ENCODE measurements at places on chromosomes 4 and X.
A peak's percentile ranks its signal among the peaks of the same experiment; 100 is the strongest.

DNA sequence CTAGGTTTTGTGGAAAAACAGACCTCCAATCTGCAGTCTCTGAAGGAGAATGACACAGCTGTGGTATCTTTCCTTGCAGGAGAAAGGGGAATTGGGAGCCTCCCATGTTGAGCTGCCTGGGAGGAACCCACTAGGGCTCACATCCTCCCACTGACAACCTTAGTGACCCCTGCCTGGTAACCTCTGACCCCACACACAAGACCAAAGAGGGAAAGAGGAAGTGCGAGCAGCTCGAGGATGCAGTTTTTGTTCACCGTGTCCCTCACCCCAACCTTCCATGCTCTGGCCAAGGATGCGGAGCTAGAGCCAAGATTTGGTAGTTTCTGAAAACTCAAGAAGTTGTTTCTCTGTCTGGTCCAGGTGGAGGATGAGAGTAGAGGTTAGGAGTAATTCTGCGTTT, 5.4 kb upstream of the ZXDA start:
- no peak for DNase-seq

- DNase-seq: peak; percentile 37
Observed at GRCh38 chr4:38723726-38724474, 58.9 kb downstream of the TLR10 start.

DNA sequence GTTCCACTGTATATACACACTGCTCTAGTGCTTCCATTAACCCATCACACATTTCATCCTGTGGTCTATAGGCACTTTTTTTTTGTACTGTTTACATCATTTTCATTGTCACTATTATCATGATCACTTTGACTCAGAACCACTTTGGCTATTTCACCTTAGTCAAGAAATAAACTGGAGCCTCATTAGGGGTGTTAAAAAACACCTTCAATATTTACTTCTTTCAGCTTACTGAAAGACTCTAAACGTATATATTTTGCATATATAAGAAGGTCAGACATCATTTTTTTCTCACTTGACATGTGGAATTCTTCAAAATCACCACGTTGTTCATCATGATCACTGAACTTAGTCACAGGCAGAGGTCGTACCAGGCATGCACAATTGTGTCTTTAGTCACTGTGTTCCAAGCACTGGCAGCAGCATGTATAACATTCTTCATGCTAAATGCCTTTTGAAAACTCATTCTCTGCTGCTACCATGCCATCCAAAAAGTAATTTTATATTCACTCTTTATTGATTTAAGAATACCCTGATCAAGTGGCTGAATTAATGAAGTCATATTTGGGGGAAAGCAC, 229.2 kb upstream of the ARSJ start:
- no peak for DNase-seq

- peak; percentile 16 for DNase-seq
Observed at GRCh38 chr4:76677571-76678326, 220.2 kb downstream of the SOWAHB start.

DNA sequence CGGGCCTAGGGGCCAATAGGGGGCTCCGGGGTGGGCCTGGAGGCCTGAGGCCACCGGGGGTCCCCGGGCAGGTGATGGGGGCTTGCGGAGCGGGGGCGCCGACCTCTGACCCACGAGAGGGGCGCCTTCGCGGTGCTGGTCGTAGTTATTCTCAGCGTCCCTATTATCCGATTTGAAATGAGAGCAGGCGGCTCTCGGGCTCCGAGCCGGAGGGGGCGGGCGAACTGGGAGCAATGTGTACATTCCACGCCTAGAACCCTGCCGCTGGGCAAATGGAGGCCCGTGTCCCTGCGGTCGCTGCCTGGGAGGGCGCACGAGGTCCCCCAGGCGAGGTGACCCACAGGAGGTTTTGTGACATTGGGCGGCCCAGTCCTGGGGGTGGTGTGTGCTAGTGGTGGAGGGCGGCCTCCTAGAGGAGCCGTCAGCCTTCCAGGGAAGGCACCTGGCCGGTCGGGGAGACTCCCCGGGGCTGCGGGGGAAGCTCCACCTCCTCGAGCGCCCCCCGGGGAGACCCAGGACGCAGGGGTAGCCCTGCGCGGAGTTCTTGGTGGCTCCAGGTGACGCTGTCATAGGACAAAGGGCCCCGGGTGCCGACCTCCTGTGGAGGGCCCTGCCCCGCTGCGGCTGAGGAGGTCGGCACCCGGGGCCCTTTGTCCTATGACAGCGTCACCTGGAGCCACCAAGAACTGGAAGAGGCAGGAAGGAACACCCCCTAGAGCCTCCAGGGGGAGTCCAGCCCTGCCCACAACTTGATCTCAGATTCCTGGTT, 102.6 kb upstream of the PRKX start:
- peak; percentile 32 for DNase-seq

DNA sequence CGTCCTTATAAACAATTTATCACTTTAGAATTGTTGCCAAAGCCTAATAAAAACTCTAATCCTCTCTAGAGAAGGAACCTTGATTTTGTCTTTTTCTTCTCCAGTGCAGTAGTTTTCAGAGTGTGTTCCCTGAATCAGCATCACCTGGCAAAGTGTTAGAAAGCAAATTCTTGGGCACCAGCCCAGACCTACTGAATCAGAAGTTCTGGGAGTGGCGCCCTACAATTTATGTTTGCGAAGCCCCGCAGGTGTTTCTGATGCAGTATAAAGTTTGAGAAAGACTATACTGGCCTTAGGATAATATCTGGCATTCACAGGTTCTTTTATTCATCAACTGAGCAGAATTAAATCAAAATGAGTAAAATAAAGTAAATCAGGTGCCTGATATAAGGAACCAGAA, 645.8 kb upstream of the ATOH1 start:
- DNase-seq: no peak

GRCh38 chr4:142351958-142352357, 494.1 kb downstream of the INPP4B start:
- DNase-seq: peak; percentile 82

GRCh38 chr4:151644622-151645021, 116.2 kb downstream of the GATB start:
- peak; percentile 24 for DNase-seq

GRCh38 chrX:12811658-12812057, 20.4 kb downstream of the PRPS2 start:
- DNase-seq: no peak

DNA sequence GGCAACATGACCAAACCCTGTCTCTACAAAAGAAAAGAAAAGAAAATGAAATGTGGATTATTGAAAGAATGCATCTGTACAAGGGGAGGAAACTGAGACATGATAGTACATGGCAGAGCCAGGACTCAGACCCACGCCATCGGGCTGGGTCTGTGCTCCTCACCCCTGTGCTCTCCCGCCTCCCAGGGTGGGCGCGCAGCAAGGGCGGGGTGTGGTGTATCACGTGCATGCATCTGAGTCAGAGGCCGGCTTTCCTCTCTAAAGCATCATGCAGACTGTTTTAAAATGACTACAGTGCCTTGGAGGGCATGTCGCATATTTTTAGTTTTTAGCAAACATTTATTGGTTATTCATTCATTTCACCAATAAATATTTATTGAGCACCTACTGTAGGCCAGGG, 47.8 kb downstream of the HTT-AS start:
- no peak for DNase-seq

- DNase-seq: peak; percentile 5
Observed at GRCh38 chr4:105666693-105667092, 41.8 kb downstream of the INTS12 start.

DNA sequence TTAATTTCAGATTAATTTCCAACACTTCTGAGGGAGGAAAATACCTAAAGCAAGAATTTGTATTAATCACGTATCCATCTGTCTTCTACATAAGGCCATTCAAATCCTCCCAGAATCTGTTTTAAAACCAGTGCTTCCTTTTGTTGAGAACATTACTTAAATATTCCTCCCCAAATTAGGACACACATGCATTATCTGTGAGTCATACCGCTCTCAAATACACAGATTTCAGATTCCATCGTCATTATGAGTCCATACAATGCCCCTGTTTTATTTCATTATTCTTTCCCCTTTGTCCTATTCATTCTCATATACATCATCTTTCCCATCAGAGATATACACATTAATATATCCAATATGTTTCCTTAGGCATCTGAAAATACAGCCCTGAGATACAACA, 57.3 kb upstream of the PRSS12 start:
- DNase-seq: no peak

GRCh38 chrX:3514996-3515395, 168.5 kb upstream of the MXRA5 start:
- DNase-seq: no peak

DNA sequence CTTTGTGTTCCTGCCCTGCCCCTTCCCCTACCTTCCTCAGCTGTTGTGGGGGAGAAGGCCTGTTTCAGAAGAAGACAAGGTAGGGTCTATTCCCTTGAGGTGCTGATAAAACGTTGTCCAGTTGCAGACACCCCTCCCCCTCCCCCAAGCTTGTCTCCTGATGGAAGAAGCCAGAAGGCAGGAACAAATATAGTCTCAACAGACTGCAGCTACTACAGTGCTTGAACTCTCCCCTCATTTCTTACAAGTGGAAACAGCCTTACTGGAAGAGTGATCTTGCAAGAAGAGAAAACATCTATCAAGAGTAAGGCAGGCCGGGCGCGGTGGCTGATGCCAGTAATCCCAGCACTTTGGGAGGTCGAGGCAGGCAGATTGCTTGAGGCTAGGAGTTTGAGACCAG, 11.0 kb upstream of the MAP7D3 start:
- no peak for DNase-seq

DNA sequence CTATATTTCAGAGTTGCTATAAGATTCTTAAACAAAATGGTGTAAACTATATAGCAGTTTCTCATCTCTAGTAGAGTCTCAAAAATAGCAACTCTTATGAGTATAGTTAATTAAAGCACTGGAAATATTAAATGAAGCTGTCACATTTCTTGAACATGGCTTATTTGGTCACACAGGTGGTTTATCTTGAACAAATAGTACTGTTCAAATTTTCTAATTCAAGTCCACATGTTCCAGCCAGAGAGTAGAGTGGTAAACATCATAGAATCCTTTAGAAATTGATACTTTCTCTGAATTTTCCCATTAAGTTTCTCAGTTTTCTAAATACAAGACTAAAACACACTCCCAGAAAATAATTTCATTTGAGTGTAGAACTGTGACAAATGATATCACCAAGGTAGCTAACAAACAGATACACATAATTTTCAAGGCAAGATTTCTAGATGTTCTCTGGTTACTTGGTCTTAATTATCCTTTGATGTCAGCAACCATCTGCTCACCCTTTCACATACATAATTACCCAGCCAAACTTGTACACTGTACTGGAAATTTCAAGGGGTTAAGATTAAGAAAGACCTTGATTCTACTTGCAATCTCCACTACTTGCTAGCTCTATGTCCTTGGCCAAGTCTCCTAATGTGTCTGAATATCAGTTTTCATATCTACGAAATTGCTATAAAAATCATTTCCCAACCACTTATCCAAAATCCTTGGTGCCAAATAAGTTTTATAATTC, 24.3 kb upstream of the PAK3 start:
- no peak for DNase-seq

- DNase-seq: no peak
Observed at GRCh38 chrX:148424570-148424969, 75.8 kb upstream of the AFF2 start.

- peak; percentile 52 for DNase-seq
Observed at GRCh38 chr4:1309261-1310010, 19.7 kb downstream of the MAEA start.

DNA sequence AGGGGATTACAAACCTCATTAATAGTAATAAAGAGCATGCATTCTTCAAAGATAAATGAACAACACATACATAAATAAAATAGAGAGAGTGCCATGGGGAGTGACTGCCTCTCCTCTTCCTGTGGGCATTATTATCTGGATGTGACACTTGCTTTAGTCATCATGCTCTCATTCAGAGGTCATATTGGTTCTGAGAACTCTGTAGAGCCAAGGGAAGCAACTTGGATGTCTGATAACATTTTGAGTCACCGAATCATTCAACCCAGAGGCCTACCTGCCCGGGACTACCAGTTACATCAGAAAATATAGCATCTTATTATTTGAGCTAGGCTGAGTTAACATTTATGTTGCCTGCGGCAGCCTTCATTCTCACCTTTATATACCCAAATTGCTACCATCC, 489.5 kb downstream of the STIM2 start:
- no peak for DNase-seq

GRCh38 chr4:1086011-1086410, 27.4 kb downstream of the RNF212 start:
- no peak for DNase-seq

GRCh38 chrX:20026278-20026677, 35.4 kb upstream of the BCLAF3 start:
- no peak for DNase-seq

GRCh38 chr4:20464381-20464780, 212.7 kb downstream of the SLIT2 start:
- DNase-seq: no peak

DNA sequence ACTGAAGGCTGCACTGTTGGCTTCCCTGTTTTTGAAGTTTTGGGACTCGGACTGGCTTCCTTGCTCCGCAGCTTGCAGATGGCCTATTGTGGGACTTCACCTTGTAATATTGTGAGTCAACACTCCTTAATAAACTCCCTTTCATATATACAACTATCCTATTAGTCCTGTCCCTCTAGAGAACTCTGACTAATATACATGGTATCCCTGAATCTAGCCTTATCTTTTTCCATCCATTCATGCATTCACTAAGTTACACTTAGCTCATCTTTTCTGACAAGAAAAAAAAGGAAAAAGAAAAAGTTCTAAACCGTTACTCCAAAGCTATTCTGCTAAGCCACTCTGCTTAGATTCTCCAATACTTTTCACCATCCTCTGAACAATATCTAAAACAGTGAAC, 1260.2 kb upstream of the PCDH7 start:
- no peak for DNase-seq

- DNase-seq: no peak
Observed at GRCh38 chrX:113470166-113470565, 629.5 kb upstream of the AMOT start.

DNA sequence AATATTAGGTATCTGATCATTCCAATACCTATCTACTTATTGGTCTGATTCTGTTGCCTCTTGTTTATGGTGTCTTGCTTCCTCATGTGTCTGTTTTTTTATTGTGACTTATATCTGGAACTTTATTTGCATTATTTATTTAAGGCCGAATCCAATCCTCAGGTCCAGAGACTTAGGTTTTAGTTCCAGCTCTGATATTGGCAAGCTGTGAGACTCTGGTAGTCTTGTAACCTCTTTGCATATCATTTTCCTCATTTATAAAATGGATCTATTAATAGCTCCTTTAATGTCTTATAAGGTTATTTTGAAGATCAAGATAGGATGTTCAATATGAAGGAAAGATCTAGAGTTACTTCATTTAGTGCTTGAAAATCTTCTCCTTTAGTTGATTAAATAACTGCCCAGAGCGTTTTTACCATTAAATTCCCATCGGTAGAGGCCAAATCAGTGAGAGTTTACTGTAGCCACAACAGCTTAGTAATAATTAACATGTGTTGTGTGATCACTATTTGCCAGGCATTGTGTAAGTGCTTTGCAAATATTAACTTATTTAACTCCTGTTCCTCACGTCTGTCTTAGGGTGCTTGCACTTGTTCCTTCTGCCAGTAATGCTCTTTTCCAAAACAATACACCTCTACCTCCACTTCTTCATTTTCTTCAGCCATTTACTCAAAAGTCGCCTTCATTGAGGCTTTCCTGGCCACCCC, 82.2 kb downstream of the CC2D2A start:
- no peak for DNase-seq

GRCh38 chr4:54225598-54226403, 3.3 kb upstream of the PDGFRA start:
- peak; percentile 5 for DNase-seq

Data from lung microvascular endothelial cell (primary cell).